ENCODE measurements at places on chromosomes 3 and 15. TPM values are rescaled to one million over a fixed set of nuclear protein-coding genes. Genes with fewer than 3 reads are reported as not detected.

Gene FBXO45
- total RNA-seq: 29.4 TPM

Gene SH2D7
- not detected for total RNA-seq

Gene FMN1
- total RNA-seq: under 0.01 TPM

Gene SH3GL3
- total RNA-seq: not detected

Gene SLC22A13
- total RNA-seq: 0.22 TPM

Gene MESP2
- total RNA-seq: 0.14 TPM

Gene SAMMSON
- not detected for total RNA-seq

Gene HDC
- not detected for total RNA-seq

Gene PIK3CB
- total RNA-seq: 37.0 TPM

Gene GOLGA6D
- not detected for total RNA-seq

Gene CLCN2
- total RNA-seq: 3.3 TPM

Gene WDR93
- 0.13 TPM for total RNA-seq

Gene GOLGA6A
- total RNA-seq: not detected

Gene EDEM1
- 61.6 TPM for total RNA-seq

Gene IL17RE
- total RNA-seq: 0.29 TPM

Gene PAQR5
- total RNA-seq: not detected

Gene NOX5
- 0.07 TPM for total RNA-seq

Gene BLM
- 21.3 TPM for total RNA-seq

Gene BBS4
- 8.9 TPM for total RNA-seq

Gene PLA2G4E
- total RNA-seq: not detected

Gene ULK3
- 23.4 TPM for total RNA-seq

Gene TGM5
- total RNA-seq: not detected

Gene ISLR2
- not detected for total RNA-seq

Gene TMEM207
- not detected for total RNA-seq

Gene SERPINI2
- total RNA-seq: not detected

Gene CACNA2D3
- total RNA-seq: not detected

Gene CNTN6
- not detected for total RNA-seq

Gene GOLGA8J
- not detected for total RNA-seq

Gene GOLGA6B
- not detected for total RNA-seq

Gene NDUFB4
- 120 TPM for total RNA-seq

Gene GPR176
- 46.4 TPM for total RNA-seq

Gene SCAP
- total RNA-seq: 67.1 TPM

Gene ALDH1L1
- total RNA-seq: not detected

Gene PCLAF
- 93.0 TPM for total RNA-seq

Gene ITIH3
- not detected for total RNA-seq

Gene MAGEL2
- not detected for total RNA-seq

Gene THAP10
- total RNA-seq: 3.9 TPM

Gene ACKR2
- total RNA-seq: not detected

Gene LHFPL4
- total RNA-seq: not detected

Gene NR1I2
- not detected for total RNA-seq

Gene CP
- total RNA-seq: under 0.01 TPM

Gene FSIP1
- 0.50 TPM for total RNA-seq

Gene PRR20G
- total RNA-seq: not detected

Gene RASL12
- total RNA-seq: not detected

Gene EPHA6
- not detected for total RNA-seq

Gene TMEM266
- total RNA-seq: not detected

Gene KBTBD8
- total RNA-seq: 6.0 TPM

Gene CRABP1
- total RNA-seq: not detected

Gene LRTM1
- not detected for total RNA-seq

Gene B3GNT5
- 38.2 TPM for total RNA-seq

Gene KBTBD13
- not detected for total RNA-seq

Gene STRA6
- total RNA-seq: not detected
